ENCODE measurements at places on chromosomes 4 and X.

DNA sequence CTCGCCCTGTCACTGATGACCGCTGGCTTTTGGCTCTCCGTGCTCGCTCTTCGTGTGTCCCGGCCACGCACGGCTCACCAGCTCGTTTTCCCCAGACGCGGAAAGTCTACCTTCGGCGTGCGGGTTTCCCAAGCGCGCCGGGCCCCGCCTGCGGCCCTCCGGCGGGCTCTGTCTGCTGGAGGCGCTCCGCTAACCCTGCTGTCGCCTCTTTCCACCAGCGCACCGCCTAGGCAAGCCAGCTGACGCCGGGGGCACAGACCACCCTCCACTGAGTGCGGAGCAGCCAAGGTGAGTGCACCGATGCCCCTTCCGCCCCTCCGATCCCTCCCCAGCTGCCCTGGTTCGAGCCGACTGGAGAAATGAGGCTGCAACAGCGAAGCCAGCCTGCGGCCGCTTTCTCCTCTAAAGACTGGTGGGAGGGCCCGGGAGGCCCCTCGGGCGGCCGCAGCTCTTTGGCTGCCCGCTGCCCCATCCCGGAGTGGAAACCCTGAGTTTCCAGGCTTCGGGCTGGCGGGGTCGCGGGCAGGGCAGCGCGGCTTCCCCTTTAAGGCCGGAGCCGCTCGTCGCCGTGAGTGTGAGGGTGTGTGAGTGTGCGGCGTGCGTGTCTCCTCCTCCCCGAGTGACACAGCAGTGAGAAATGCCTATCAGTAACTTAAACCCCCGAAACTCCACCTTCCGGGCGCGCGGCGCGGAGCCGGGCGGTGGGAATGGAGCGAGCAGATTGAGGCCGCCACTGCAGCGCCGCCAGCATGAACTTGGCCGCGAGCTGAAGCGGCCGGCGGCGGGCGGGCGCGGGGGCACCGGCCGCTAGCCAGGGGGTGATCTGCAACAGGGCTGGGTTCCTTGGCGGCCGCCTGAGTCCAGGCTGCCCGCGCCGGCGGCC lies at the start of gene MAMLD1:
MAMLD1 (plus strand) TSS at position 719 of the 883 bp plus-strand sequence. CDS start 82,200 bp downstream, outside the sequence.
- no peak for DNase-seq

DNA sequence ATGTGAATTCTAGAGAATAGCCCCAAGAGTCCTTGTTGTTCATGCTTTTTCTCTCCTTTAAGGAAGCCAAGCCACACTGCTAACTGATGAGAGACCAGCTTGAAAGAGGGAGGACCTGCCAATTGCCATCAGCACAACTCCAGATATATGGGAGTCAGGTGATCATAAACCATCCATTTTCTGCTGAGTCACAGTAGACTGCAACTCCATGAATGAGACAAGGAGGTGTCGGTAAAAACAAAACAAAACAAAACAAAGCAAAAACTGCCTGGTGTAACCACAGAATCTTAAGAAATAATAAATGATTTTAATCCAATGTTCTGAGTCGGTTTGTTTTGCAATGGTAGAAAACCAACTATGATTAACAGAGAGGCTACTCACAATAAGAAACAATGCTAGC lies 837.3 kb downstream of the PCDH7 start:
- no peak for DNase-seq

GRCh38 chr4:15294202-15294601 lies 133.6 kb upstream of the C1QTNF7 start:
- DNase-seq: no peak

DNA sequence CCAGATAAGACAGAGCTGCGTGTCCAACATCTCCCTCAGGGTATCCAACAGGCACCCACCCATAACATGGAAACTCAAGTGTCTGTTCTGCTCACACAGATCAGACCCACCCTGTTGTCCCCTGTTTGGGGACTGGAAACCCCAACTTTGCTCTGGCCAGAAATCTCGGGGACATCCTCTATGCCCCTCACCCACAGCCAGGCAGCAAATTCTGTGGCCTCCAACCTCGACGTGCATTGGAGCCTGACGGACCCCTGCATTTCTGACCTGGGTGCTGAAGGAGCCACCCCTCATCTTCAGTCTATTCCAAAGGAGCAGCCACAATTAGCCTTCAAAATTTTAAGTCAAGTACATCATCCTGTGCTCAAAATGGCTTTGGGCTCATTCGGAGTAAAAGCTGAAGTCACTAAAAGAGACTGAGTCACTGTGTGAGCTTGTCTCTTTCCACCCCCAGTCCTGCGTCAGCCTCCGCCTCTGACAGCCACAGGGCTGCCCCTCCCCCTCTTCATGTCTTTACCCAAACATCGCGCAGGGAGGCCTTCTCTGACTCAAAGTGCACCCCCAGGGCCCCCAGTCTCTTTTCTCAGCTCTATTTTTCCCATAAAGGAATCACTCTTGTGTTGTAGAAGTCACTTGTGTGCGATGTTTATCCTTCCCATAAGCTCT lies 24.4 kb upstream of the PDE6B start:
- peak; percentile 42 for DNase-seq

DNA sequence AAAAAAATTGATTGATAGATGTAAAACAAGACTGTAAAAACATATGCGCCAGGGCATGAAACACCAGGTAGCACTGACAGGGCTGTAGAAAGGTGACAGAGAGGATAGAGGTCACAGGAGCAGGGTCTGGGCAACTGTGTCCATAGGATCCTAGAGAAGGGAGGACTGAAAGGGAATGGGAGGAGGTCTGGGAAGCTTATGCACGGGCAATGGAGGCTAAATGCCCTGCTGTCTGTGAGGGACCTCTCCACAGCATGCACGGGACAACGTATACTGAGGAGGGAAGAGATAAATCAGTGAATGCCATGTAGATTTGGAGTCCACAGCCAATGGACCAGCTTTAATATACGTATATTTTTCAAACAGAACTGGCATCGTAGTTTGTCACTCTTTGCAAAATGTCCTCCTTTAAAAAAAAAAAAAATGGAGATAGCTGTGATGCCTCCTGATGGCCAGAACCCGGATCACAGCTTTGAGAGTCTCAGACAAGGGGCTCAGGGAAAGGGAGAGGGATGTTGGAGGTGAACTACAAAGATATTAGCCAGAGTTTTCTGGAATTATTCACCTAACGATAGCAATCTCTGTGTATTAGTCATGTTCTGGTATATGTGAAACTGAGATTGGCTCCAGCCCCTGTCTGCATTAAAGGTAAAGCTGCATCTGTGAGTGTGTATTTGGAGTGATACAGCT lies 16.0 kb downstream of the RAB40A start:
- no peak for DNase-seq

DNA sequence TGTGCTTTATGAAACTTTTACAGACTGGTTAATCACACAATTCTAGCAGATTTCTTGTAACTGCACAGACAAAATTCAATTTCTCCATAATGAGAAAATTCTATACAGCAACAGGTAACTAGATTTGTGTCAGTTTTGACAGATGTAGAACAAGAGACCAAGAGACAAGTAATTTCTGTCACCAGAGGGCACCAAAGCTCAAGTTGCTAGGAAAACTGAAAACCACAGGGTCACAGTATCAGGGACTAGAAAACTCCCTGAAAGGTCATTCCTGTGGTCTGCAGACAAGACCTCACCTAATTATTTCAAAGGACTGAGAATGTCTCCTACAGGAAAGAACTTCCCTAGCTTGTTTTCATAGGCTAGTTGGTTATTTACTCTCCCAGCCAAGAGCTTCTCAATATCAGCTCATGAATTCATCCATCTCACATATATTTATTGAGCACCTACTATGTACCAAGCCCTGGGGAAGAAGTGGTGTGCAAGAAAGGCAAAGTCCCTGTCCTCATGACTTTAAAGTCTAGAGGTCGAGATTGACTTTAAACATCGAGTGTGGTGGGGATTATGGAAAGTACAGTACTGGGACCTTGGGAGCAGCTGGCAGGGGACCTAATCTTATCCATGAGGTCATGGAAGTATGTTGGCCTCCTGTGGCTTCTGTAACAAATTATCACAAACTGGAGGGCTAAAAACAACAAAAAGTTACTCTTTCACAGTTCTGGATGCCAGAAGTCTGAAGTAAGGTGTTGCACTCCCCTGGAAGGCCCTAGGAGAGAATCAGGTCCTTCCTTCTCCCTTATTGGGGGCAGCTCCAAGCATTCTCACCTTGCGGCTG lies 47.8 kb upstream of the SETD7 start:
- DNase-seq: no peak

DNA sequence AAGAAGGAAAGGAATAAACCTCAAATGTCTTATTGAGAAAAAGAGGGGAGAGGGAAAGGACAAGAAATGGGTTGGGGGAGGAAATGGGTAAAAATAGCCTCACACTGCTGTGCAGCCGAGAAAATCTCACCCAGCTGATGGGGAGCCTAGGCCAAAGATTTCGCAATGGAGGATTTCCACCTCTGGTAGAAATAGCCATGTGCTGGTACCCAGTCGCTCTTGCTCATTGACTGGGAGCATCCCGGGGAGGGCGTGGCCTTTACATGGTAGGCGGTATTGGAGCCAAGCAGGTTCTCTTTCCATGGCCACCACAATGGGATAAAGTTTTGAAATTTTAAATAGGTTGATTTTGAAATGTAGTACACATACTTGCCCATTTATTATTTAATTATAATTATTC lies 255.1 kb upstream of the LDB2 start:
- DNase-seq: no peak

DNA sequence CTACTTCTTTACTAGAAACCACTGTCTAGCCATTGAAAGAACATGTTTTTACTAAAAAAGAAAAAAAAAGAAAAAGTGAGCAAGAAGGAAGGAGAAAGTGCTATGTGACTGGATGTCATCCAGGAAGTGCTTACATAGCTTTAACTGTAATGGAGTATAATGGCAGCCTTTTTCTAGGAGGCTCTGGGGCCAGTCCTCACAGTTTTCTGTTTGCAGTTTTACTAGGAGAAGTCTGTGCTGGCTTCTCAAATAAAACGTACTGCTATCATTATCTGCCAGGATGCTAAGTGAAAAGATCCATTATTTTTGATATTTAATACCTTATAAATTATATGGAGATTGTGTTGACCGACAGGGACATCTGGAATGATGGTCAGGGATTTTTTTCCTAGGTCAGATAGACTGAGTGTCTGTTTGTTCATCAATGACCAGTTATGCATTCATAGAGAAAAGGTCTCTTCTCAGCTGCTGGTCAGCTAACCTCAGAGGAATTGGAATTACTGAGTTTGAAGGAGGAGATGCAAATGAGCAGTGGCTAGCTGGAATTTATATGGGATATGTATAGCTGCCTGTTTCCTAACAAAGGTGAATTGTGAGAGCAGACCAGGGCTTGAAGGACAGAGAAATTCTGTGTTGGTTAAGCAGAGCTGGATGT lies 21.7 kb downstream of the LPAR4 start:
- DNase-seq: no peak

- DNase-seq: peak; percentile 38
Measured at GRCh38 chr4:76989391-76990061, 40.0 kb downstream of the SEPTIN11 start.

GRCh38 chr4:15525080-15525479 lies 55.4 kb downstream of the CC2D2A start:
- DNase-seq: no peak

DNA sequence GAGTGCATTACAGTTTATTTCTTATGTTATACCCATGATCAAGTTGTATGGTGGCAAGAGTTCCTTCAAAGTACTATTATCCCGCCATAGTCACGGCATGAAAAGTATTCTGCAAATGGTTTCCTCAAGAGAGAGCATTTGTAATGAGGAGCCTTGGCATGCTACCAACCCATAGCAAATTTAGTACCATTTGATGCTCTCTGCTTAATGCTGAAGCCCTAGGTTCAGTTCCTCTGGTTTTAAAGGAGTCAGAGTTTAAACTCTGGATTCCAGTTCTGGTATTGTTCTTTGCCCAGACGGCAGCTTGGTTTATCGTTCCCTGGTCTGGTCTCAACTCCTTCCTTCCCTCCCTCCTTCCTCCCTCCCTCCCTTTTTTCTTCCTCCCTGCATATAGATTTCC lies 371.3 kb downstream of the BMPR1B start:
- DNase-seq: no peak
